ENCODE measurements at places on chromosomes 13 and 19. TPM values are rescaled to one million over a fixed set of nuclear protein-coding genes. Genes with fewer than 3 reads are reported as not detected.

The RXFP2 gene
- total RNA-seq, result not detected

The ANGPTL4 gene
- total RNA-seq, result 0.77 TPM

The TEX29 gene
- 0.44 TPM for total RNA-seq

The EDDM13 gene
- total RNA-seq, result not detected

DNA sequence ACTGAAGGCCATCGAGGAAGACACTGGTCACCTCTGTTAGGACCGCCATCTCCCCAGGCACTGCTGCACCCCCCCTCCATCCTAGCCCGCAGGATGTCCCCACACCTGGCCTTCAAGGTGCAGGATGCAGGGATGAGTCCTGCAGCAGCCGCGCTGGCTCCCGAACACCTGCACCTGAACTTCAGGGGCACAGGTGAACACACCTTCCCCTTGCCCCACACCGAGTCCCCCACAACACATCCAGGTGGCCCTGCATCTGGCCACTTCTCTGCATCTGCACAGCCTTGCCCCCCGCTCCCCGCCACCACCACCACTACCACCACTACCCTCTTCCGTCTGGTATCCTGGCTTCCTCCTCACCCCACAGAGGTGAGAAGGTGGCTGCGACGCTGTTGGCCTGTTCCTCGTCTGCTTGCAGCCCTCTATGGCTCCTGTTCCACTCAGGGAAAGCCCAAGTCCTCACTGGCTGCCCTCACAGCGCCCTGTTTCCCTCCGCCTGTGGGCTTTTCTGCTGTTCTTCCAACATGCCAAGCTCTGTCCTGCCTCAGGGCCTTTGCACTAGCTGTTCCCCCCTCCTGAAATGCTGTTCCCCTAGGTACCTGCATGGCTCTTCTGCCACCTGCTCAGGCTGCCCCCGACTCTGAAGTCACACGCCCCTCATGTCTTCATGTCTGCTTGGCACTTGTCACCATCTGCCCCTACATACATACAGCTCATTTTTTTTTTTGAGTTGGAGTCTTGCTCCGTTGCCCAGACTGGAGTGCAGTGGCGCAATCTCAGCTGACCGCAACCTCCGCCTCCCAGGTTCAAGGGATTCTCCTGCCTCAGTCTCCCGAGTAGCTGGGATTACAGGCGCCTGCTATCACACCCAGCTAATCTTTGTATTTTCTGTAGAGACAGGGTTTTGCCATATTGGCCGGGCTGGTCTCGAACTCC is 1.4 kb upstream of the CERS1 start:
- H3K4me1 ChIP-seq, result peaks cover 10% of the 10 kb centered on the region
- H3K27me3 ChIP-seq, result peaks cover 4% of the 10 kb centered on the region

- H3K27ac ChIP-seq, result no peak overlapping the region
- no peaks in the 10 kb centered on the region for H3K36me3 ChIP-seq
- H3K4me3 ChIP-seq, result no peak overlapping the region
- peaks cover 45% of the 10 kb centered on the region for H3K27me3 ChIP-seq
- no peak for DNase-seq
These were observed 18.5 kb upstream of the COLGALT1 start for GRCh38 chr19:17536955-17537354.

DNA sequence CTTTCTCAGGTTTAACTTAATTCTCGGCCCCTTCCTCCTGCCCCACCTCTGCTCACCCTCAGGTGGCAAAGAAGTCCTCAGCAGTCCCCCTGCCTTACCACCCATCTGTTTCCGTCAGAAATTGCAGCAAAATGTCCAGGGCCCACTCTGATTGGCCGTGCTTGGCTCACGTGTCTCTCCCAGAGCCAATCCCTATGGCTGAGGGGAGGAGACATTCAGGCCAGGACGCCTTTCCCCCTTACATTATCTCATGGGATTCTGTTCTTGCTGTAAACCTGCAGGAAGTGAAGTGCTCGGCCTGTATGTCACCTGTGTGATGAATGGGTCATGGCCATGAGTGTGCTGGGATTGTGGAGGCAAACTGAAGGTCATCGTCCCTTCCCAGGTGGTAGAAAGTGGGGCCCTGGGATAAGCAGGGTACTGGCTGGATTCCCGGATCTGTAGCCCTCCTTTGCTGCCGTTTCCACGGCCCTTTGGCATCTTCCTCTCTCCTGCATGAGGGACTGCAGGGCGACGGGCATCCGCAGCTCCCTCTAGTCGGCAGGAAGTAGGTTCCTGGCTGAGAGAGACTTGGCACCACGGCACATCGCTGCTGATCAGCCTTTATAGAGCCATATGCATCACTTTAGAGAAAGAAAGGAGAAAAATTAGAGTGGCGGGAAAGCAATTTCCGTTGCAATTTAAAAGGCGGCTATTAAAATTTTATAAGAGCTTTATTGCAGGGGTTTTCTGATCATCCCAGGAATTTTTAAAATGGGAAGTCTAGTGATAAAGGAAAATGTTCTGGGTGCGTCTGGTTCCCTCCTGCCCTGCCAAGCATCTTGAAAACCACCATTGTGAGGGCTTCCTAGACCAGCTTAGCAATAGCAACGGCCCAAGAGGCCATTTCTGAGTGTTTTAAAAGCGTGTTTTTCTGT is 118.2 kb downstream of the SIPA1L3 start:
- peak overlapping the region; percentile 94 for H3K27ac ChIP-seq
- peaks cover 39% of the 10 kb centered on the region for H3K4me1 ChIP-seq
- peaks cover 9% of the 10 kb centered on the region for H3K36me3 ChIP-seq

- H3K27me3 ChIP-seq, result peaks cover 29% of the 10 kb centered on the region
- no peak overlapping the region for H3K27ac ChIP-seq
- H3K4me3 ChIP-seq, result no peak overlapping the region
- H3K36me3 ChIP-seq, result no peaks in the 10 kb centered on the region
- DNase-seq, result no peak
These were observed 7.3 kb upstream of the KCTD15 start for GRCh38 chr19:33789344-33789743.

GRCh38 chr19:51078104-51078503 is 4.6 kb downstream of the KLK14 start:
- H3K4me1 ChIP-seq, result no peaks in the 10 kb centered on the region
- H3K4me3 ChIP-seq, result no peak overlapping the region
- DNase-seq, result no peak

- no peaks in the 10 kb centered on the region for H3K4me1 ChIP-seq
- no peak overlapping the region for H3K4me3 ChIP-seq
- H3K27me3 ChIP-seq, result no peaks in the 10 kb centered on the region
- DNase-seq, result no peak
These were observed 492.7 kb downstream of the GPC5 start for GRCh38 chr13:91891141-91891540.

Data from progenitor cell of endocrine pancreas (in vitro differentiated cells).